NCI-H1417 treated with DMSO at 0.1 percent for 48 hours (cell line): ENCODE measurements at places on chromosomes 2 and 18.

DNA sequence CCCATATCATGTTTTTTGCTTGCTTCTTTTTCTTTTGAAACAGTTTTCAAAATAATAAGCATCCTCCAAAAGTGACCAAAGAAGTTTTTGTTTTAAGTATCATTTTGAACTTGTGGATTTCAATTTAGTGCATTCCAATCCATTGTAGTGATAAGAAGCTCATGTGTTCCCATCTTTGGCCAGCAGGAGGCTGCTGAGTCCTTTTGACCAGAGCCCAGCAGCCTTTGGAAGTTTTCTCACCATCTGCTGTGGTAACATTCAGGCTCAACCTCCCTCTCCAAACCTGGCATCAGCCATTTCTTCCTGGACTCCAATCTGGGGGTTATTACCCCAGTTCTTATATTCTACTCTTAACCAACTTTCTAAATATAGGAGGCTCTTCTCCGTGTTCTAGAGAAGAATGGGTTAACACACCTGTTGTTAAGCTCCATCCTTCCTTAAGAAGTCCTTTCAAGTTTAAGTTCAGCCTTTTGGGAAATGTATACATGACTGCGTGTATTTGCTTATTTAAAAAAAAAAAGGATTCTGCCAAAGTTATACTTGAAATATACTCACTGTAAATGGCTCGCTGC, 39.0 kb upstream of the MAL start:
- DNase-seq = no peak

- no peak for DNase-seq
These were observed 182.1 kb downstream of the AFF3 start for GRCh38 chr2:99960291-99960690.

DNA sequence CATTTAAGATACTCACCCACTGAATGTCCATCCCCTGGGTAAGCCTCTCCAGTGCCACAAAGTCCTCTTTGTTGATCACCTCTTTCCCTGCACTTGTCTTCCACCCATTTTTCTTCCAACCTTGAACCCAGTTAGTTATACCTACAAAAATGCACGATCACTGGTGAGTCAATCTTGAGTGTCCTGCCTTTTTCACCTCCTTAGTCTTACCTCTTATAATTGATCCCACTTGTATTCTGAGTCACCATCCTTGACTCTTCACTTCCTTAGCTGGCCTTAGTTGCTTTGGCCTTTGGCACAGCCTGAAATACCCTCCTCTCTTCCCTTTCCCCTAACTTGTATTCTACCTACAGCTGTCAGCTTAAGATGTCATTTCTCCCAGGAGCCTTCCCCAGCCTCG, 10.2 kb downstream of the RNASEH1 start:
- DNase-seq = no peak

- DNase-seq = no peak
These were observed 168.3 kb downstream of the NRP2 start for GRCh38 chr2:205850611-205851010.

GRCh38 chr2:226423498-226423960, 376.1 kb downstream of the IRS1 start:
- no peak for DNase-seq

GRCh38 chr2:9554921-9555296, 721 bp downstream of the ADAM17 start:
- peak; percentile 22 for DNase-seq

- DNase-seq = no peak
These were observed 30.5 kb upstream of the SNORC start for GRCh38 chr2:232839411-232840079.

DNA sequence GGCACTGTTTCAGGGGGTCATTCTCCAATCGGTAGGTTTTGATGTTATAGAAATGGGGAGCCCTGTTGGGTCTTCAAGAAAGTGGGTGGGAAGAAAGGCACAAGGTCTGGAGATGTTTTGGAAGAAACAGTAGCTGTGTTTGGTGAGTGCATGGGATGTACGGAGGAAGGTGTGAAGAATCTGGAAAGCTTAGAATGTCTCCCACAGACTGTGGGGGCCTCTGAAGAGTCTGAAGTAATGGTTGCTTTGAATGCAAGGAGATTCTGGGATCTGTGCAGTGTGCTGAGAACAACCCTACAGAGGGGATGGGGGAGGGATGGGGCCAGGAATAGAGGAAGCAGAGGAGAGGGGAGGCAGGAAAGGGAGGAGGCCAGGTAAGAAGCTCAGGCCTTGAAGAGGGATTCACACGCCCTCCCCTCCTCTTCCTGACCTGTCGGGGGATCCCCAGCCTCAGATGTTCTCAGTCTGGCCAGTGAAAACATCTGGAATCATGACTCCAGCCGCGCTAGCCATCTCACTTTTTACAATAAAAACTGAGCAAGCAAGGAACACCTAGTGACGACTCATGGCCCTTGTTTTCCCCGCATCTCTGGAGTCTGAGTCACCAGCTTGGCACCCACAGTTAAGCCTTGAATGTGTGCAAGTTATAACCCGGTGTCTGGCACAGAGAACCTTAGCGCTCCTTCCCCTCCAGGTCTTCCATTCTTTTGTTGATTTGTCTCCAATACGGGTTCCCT, 74.2 kb downstream of the SH3BP4 start:
- DNase-seq = no peak

DNA sequence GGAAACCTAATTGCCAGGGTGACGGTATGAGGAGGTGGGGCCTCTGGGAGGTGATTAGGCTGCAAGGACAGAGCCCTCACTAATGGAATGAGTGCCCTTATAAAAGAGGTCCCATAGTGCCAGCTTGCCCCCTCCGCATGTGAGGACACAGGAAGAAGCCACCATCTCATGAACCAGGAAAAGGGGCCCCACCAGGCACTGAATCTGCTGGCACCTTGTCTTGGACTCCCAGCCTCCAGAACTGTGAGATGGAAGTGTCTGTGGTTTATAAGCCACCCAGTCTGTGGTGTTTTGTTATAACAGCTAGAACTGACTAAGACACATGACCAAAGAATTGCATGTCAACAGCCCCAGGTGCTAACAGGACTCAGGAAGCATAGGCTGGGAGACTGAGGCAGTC, 214.3 kb downstream of the MGAT5 start:
- DNase-seq = no peak
